Caki2 (cell line): ENCODE measurements at places on chromosomes 11 and 22. TPM values are rescaled to one million over a fixed set of nuclear protein-coding genes. Genes with fewer than 3 reads are reported as not detected.

The VSTM5 gene
- not detected in 2 replicates for total RNA-seq

The SCN4B gene
- 0.38 and 0.68 TPM in 2 replicates for total RNA-seq

The OR2AT4 gene
- not detected in 2 replicates for total RNA-seq

The SAA2 gene
- total RNA-seq, result not detected in 2 replicates

The RAG2 gene
- total RNA-seq, result not detected in 2 replicates

The CD3G gene
- total RNA-seq, result not detected in 2 replicates

The PHLDA2 gene
- 21.8 and 27.2 TPM in 2 replicates for total RNA-seq

The TRIM22 gene
- 7.4 TPM in 1 of 2 replicates, not detected in the other for total RNA-seq

The CNGA4 gene
- not detected in 2 replicates for total RNA-seq

The OTOG gene
- total RNA-seq, result not detected in 2 replicates

The A4GALT gene
- total RNA-seq, result 5.6 and 8.3 TPM in 2 replicates

The OR4B1 gene
- total RNA-seq, result not detected in 2 replicates

The NEU3 gene
- 1.4 and 2.4 TPM in 2 replicates for total RNA-seq

The CHADL gene
- total RNA-seq, result not detected in 2 replicates

The IFITM1 gene
- 2.0 and 10.3 TPM in 2 replicates for total RNA-seq

The SLC22A25 gene
- total RNA-seq, result not detected in 2 replicates

The RRP8 gene
- 17.5 and 31.2 TPM in 2 replicates for total RNA-seq

The OR52H1 gene
- not detected in 2 replicates for total RNA-seq

The CHRM1 gene
- not detected in 2 replicates for total RNA-seq

The CREB3L1 gene
- not detected in 2 replicates for total RNA-seq

The ZC3H12C gene
- total RNA-seq, result 2.1 and 3.1 TPM in 2 replicates
